ENCODE measurements at places on chromosomes 7 and 10. TPM values are rescaled to one million over a fixed set of nuclear protein-coding genes. Genes with fewer than 3 reads are reported as not detected.

The DENND2A gene
- 16.9 TPM for polyA plus RNA-seq

The KCNIP2 gene
- polyA plus RNA-seq = 1.5 TPM

The RBP3 gene
- not detected for polyA plus RNA-seq

The NRCAM gene
- 2.0 TPM for polyA plus RNA-seq

The CXCL12 gene
- polyA plus RNA-seq = 49.2 TPM

The LGI1 gene
- 1.8 TPM for polyA plus RNA-seq

The AKR1E2 gene
- 3.9 TPM for polyA plus RNA-seq

The OTUD1 gene
- 9.8 TPM for polyA plus RNA-seq

The ODAD2 gene
- polyA plus RNA-seq = 1.6 TPM

The PCDH15 gene
- polyA plus RNA-seq = 0.03 TPM

The SLC26A3 gene
- 0.03 TPM for polyA plus RNA-seq

The RASSF4 gene
- polyA plus RNA-seq = 55.1 TPM

Measured in urinary bladder (tissue), 4 donors.